NK-92 treated with Interleukin-12 subunit alpha and Interleukin-12 subunit beta, amount 100 ng/mL, for 24 hours (cell line): ENCODE measurements at places on chromosomes 6 and 20.
A peak's percentile ranks its signal among the peaks of the same experiment; 100 is the strongest.

DNA sequence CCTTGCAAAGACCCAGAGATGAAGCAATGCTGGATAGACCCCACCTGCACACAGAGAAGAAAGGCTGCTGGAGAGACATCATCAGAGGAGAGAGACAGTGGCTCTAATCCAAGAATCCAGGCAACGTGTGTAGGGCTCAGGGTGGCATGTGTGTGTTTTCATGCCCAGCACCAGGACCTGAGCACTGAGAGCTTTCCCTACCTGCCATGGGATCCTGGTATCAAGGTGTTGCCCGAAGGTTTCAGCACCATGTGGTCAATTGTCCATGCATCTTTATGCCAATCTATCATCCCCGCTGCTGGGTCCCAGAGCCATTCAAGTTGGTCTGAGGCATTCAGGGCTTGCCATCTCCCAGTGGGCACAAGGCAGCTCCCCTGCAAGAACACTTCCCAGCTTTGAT, 7.5 kb upstream of the CD93 start:
- no peak for DNase-seq

DNA sequence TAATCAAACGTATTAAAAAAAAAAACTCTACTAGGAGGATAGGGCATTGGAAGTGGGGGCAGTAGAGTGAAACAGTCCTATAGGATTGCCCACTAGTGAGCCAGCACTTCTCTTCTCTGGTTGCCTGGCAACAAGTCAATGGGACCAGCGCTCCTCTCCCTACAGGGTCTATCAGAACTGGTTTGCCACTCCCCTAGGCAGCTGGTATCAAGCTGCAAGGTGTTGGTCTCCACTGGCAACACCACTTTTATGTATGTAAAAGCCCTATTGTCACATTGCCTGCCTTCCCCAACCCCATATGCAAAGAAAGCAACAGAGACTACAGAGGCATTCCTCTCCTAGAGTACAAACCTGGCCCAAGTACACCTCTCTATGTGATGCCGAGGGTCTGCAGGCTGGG, 166.9 kb upstream of the MCHR2 start:
- no peak for DNase-seq

DNA sequence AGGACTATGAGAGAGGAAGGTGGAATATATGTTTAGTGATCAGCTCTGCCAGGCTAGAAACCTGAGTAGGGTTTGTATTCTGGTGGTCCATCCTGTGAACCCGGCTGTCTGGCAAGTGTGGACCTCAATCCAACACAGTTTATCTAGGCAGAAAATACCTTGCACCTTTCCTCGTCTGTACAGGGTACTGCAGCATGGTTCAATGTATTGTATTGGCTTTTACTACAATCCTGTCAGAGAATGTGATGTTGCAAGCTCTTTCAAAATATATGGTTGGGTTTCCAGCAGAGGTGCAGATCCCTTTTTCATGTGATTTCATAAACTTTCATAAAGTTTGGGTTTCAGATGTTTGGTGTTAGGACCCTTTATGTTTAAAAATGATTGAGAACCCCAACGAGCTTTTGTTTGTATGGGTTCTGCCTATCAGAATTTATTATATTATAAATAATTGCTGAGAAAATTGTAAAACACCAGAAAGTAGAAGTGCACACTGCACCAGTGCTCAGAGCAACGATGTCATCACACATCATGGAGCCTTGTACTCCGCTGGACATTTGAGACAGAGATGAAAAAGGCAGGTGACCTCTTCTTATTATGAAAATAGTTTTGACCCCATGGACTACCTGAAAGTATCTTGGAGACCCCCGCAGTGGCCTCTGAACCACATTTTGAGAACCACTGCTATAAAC, 106.6 kb downstream of the RTN4IP1 start:
- no peak for DNase-seq

GRCh38 chr6:167573461-167574215, 248.8 kb downstream of the TTLL2 start:
- no peak for DNase-seq

DNA sequence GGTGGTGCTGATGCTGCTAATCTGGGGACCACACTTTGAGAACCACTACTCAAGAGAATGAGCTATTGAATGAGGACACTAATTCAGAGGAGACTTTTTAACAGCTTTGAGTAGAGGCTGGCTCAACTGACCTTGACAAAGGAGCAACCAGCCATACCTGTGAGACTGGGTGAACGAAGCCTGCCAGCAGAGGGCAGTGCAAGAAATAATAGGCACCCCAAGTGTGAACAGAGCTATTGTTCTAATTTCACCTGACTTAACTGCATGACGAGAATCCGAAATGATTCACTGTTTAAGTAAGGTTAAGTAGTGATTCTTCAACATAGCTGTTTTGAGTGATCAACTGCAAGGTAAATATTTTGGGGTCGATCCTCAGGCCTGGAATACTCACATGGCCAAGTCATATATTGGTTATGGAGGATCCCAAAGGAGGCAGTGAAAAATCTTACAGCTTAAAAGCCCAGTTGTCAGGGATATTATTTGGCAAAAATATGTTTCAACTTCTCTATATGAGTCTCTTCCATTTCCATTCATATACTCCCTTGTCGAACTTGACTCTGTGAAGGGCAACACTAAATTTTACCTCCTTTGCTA, 550.5 kb upstream of the MARCKS start:
- DNase-seq: peak; percentile 1

- no peak for DNase-seq
Observed at GRCh38 chr6:150890346-150890745, 24.8 kb downstream of the MTHFD1L start.

DNA sequence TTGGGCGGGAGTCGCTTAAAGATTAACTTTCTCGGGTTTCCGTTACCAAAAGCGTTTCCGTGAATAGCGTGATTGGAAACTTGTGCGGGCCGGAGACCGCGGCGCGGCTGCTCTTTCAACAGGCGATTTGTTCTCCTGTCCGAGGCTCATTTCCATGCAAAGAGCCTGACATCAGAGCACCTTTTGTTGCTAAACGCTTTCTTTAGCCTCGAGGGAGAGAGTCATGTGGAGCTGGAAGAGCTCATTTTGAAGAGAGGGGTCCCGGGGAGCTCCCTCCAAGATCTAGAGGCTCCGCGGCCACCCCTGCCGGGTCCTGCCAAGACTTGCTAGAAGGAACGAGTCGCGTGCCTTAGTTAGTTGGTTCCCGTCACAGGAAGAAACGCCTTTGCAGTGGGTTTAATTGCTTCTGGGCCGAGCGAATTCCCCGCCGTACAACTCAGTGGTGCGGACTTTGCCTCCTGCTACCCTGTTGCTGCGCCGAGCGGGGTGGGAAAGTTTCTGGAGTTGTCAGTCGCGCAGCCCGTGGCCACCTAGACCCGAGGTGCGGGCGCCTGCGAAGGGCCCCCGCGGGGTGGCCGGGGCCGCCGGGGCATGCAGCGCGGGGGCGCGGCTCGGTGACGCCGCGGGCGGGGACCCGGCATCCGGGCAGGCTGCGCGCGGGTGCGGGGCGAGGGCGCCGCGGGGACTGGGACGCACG, at the start of gene SASH1:
Gene SASH1, plus strand, starts transcription at position 489 of the 697 bp plus-strand sequence. CDS start 230 bp downstream, outside the sequence.
- DNase-seq: no peak

DNA sequence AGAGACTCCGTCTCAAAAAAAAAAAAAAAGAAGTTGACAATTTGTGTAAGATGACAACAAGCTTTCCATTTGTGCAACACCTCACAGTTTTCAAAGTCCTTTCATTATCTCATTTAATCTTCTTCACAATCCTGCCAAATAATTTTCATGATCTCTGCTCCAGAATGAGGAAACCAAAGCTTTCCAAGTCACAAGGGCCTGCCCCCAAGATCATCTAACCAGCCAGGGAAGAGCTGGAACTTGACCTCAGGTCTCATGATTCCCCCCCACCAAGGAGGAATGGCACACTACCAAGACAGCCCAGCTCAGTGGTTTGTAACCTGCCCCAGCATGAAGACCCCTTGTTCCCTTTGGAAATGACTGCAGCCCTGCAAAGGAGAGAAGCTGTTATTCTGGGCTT, 74.0 kb upstream of the PIM1 start:
- no peak for DNase-seq
